Kidney (tissue), 22 donors: ENCODE measurements at places on chromosomes 12 and 14. TPM values are rescaled to one million over a fixed set of nuclear protein-coding genes. Genes with fewer than 3 reads are reported as not detected.

DNA sequence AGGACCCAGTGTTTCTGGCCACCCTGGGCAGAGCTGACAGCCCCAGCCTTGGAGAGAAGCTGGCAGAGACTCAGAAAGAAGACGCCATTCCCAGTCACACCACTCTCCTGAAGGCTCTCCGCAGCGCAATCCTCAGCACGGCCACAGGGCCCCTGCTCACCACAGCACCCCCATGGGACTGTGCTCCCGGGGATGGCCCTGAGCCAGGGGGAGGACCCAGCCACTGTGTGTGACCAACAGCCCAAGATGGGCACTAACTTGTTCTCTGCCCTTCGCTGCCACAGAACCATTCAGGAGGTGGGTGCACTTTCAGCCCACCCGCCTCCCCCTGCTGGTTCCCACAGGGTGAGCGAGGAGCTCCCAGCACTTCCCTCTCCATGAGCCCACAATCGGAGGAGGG is 57.1 kb downstream of the CCNK start:
- no peaks in the 10 kb centered on the region for H3K36me3 ChIP-seq
- peaks cover 11% of the 10 kb centered on the region for H3K4me1 ChIP-seq
- H3K27me3 ChIP-seq = no peaks in the 10 kb centered on the region
- no peak overlapping the region for H3K27ac ChIP-seq

DNA sequence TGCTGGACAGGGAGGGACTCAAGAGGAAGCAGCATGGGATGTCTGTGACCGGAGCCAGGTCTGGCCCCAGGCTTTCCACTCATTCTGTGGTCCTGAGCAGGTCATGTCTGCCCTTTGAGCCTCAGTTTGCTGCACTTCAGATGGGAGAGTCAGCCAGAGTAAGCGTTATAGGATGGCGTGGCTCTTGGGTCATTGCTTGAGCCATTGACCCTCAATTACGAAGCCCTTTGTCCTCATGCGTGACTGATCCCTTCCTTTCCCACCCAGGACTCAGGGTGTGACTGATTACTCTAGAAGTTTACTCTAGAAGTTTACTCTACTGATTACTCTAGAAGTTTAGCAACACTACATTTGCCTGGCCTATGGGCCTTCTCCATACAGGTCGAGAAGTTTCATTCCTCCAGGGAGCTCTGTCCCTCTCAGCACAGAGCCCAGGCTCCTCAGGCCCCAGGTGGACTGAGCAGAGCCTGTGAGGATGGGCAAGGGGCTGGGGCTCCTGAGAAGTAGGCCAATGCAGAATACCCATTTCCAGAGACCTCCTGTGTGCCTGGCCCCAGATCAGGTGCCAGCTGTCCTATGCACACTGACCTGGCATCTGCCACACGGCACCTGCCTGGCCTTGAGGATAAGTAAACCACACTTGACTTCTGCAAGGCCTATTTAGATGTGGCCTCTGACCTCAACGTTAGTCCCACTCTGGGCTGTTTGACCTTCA is 7.6 kb upstream of the IFI27 start:
- H3K27me3 ChIP-seq = no peaks in the 10 kb centered on the region
- no peaks in the 10 kb centered on the region for H3K4me1 ChIP-seq
- no peak for DNase-seq
- no peak overlapping the region for H3K4me3 ChIP-seq
- no peaks in the 10 kb centered on the region for H3K36me3 ChIP-seq

DNA sequence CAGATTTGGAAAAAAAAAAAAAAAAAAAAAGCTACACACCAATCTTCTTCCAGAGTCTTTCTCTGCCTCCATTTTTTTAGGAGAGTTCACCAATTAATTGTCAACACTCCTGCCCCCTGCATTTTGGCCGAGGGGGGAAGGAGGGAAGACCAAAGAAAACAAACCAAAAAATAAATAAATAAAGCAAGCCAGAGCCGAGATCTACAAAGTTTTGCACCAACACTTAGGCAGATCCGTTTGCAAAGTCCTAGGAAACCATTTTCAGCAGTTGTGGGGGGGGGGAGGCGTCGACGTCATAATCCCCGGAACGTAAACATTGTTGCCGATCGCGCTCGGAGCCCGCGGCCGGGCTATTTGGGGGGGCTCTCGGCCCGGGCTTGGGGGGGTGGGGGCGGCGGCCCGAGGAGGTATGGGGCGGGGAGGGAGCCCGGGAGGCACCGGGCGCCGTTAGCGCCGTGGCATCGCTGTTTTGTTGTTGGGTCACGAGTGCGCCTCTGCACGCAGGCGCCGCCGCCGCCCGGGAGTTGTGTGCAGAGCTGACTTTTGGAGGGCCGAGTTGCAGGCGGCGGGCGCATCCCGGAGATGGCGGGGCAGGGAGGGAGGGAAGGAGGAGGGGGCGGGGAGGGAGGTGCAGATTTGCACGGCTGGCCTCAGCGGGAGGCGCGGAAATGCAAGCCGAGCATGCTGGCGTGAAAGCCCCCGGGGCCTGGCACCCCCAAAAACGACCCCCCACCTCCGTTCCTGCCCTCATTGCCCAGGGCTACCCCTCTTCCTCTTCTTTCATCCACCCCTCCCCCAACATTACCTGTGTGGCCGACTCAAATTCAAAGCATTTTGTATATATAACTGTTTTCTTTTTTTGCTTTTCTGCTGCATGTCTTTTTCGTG is 598 bp downstream of the KDM2B start:
- no peaks in the 10 kb centered on the region for H3K27me3 ChIP-seq
- peak overlapping the region; percentile 60 for H3K4me3 ChIP-seq
- no peaks in the 10 kb centered on the region for H3K36me3 ChIP-seq
- H3K4me1 ChIP-seq = no peaks in the 10 kb centered on the region

DNA sequence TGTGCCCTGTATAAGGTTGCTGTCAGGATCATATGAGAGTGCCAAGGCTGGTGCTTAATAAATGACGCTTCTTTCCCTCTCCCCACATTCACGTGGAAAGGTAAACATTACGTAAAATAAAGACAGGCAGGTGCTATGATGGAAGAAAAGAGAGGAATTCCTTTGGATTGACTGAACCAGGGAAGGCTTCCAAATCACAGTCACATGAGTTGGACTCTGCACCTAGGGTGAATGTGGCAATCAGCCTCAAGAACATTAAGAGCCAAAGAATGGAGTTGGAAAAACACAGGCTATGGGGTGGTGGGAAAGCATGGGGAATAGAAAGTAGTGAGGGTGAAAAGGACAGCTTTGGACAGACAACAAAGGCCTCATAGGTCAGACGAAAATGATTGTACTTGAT is 473.1 kb downstream of the VRK1 start:
- H3K27me3 ChIP-seq = no peaks in the 10 kb centered on the region
- H3K36me3 ChIP-seq = no peaks in the 10 kb centered on the region
- no peak for DNase-seq
- H3K4me1 ChIP-seq = no peaks in the 10 kb centered on the region
- H3K4me3 ChIP-seq = no peak overlapping the region

TSHR gene
- 0.98 TPM for total RNA-seq
